Fibroblast of pulmonary artery (primary cell): ENCODE measurements at places on chromosomes 12 and 14.

DNA sequence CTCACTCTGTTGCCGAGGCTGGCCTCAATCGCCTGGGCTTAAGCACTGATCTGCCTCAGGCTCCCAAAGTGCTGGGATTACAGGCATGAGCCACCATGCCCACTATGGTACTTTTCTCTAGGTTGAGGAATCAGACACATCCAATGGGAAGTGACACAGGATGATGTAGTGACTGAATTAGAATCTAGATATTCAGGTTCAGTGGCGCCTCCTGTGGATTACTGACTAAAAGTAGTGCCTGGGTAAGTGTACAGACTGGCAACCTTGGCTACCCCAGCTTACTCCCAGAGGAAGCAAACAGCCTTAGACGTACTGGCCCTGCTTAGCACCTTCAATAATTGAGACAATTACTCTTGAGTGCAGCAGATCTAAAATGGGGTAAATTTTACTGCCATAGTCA, 22.8 kb downstream of the GALNT8 start:
- no peak for DNase-seq

GRCh38 chr14:74368026-74368425, 19.8 kb downstream of the VRTN start:
- DNase-seq = no peak

DNA sequence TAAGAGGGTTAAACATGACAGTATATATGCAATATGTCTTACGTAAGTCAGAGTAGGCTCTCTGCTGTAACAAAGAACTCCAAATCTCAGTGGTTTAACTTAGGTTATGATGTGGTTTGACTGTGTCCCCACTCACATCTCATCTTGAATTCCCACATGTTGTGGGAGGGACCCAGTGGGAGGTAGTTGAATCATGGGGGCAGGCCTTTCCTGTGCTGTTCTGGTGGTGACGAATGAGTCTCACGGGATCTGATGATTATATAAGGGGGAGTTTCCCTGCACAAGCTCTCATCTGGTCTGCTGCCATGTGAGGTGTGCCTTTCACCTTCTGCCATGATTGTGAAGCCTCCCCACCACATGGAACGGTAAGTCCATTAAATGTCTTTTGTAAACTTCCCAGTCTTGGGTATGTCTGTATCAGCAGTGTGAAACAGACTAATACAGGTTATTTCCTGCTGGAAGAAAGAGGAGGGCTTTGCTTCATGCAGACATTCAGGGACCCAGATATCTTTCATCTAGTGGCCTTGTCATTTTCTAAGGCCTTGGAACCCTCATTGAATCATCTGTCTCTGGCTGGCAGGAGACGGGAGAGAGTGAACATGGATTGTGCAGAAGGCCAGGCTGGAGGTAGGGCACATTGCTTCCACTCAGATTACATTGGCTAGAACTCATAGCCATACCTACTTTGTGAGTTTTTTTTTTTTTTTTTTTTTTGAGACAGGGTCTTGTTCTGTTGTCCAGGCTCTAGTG, 96.1 kb downstream of the CRADD start:
- DNase-seq = peak; percentile 79

- no peak for DNase-seq
Measured at GRCh38 chr14:58824106-58824505, 186.3 kb downstream of the DACT1 start.

- peak; percentile 11 for DNase-seq
Measured at GRCh38 chr14:88426271-88426670, 40.8 kb downstream of the SPATA7 start.

- no peak for DNase-seq
Measured at GRCh38 chr12:123022846-123023245, 42.4 kb downstream of the ARL6IP4 start.

GRCh38 chr12:110498984-110499706, 2.8 kb downstream of the VPS29 start:
- peak; percentile 47 for DNase-seq

- DNase-seq = no peak
Measured at GRCh38 chr14:50375760-50376159, 20.9 kb downstream of the CDKL1 start.

- DNase-seq = no peak
Measured at GRCh38 chr12:91663310-91663709, 480.7 kb upstream of the DCN start.

- no peak for DNase-seq
Measured at GRCh38 chr14:36521598-36522345, 1.7 kb upstream of the NKX2-1 start.

DNA sequence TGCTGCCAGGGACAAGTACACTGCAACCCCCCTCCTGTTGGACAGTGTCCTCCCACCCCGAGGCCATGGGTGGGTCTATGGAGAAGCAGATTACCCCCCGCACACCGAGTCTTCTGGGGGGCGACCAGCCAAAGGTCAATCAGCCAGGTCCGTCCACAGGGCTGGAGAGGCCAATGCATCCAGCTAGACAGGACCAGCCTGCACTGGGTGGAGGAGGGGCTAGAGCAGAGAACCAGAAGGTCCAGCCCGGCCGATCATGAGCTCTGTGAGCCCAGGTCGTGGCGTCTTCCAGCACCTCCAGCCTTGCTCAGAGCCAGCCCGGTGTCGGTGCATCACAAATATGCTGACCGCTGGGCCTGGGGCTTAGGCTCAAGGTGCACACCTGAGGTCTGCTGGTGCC, 8.2 kb upstream of the ADSS1 start:
- DNase-seq = no peak

DNA sequence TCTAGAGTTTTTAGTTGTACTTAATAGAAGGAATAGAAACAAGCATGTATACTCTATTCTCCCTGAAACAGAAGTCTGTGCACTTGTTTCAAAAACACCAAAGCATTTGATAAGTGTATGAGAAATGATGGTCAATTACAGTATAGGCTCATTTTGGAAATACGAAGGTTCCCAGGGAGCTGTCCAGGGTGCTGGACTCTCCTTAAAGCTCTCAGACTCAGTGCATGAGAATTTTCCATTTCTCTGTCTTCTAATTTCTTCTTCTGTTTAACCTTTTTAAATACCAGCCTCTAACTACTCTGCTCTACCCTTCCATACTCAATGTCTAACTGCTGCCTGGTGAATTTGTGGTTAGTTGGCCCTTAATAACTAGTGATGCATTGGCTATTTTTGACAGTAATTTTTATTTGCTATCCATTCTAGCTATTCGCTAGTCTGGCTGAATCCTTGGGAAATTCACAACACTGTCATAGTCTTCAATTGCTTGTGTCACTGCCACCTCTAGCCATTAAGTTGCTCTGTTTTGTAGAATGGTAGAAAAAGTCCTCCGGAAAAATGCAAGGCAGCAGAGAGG, 229.2 kb downstream of the NRXN3 start:
- peak; percentile 10 for DNase-seq

DNA sequence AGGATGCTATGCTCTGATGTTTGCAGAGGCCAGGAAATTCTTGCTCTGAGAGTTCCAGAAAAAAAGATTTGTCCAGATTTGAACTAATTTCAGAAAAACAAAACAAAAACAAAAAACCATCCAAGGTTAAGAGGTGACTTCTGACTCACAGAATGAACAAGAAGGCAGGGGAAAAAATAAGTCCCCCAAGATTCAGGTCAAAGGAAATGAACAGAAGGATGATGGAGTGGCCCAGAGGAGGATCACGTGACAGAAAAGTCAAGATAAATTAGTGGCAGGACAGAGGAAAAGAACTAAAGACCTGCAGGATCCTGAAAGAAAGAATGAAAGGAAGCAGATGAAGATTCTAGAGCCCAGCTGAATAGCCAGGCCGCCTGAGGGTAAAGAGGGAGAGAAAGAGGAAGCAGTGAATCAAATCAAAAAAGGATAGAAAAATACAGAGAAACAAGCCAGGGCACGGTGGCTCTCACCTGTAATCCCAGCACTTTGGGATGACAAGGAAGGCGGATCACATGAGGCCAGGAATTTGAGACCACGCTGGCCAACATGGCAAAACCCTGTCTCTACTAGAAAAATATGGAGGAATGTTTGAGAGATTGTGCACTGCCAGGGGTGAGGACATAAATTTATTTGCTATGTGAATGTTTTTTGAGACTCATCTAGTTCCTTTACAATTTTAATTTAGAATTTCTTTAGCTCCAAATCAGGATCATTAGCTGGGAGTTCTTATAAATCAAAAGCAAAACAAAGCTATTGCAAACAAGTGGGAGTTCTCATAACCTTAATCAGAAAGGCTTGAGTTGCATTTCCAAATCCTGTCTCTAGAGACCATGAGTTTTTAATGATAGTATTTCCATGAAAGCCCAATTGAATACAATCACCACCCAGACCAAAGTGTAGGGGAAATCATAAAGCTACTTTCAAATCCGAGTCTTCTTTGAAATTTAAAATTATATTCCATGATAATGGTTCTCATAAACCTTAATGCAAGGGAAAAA, 217.1 kb upstream of the PLEKHG7 start:
- DNase-seq = peak; percentile 17

DNA sequence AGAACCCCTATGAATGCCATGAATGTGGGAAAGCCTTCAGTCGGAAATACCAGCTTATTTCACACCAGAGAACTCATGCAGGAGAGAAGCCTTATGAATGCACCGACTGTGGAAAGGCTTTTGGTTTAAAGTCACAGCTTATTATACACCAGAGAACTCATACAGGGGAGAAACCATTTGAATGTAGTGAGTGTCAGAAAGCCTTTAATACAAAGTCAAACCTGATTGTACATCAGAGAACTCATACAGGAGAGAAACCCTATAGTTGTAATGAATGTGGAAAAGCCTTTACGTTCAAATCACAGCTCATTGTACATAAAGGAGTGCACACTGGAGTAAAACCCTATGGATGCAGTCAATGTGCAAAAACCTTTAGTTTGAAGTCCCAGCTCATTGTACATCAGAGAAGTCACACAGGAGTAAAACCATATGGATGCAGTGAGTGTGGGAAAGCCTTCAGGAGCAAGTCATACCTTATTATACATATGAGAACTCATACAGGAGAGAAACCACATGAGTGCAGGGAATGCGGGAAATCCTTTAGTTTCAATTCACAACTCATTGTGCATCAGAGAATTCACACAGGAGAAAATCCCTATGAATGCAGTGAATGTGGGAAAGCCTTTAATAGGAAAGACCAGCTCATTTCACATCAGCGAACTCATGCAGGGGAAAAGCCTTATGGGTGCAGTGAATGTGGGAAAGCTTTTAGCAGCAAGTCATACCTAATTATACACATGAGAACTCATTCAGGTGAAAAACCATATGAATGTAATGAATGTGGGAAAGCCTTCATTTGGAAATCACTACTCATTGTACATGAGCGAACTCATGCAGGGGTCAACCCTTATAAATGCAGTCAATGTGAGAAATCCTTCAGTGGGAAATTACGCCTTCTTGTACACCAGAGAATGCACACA, 22.3 kb downstream of the ZNF268 start:
- DNase-seq = peak; percentile 31

- no peak for DNase-seq
Measured at GRCh38 chr12:29752121-29752520, 31.6 kb downstream of the TMTC1 start.

DNA sequence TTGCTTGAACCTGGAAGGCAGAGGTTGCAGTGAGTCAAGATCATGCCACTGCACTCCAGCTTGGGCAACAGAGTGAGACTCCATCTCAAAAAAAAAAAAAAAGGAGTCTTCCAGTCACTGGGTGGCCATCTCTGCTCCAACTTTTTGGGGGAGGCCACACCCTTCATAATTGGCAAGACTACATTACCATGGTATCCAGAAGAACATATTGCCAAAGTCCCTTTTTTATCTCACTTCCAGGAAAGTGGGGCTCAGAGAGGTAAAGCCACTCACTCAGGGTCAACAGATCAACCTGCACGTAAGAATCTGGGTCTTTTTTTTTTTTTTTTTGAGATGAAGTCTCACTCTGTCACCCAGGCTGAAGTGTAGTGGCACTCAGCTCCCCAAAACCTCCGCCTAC, 5.0 kb upstream of the CD63 start:
- DNase-seq = no peak

- peak; percentile 86 for DNase-seq
Measured at GRCh38 chr12:3216726-3217682, 139.8 kb downstream of the TSPAN9 start.

DNA sequence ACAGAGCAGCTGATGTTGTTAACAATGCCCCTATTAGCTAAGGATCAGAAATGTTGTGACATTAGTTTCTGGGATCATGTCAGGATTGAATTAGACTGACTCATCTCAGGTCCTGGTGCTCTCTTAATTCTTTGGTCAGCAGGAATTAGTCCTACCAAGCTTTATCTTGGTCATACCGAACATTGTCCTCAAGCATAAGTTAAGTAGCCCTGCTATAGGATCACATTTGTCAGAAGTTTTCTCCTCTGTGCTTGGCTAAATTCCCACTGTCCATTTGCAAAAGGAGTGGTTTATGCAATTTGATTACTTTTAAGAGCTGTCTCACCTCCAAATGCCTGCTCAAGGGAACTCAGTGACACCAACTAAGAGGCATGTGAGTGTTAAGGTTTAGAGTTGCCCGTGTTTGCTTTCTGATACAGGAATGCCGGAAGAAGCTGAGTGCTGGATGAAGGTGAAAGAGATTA, 48.4 kb upstream of the IFNG-AS1 start:
- peak; percentile 41 for DNase-seq

GRCh38 chr12:51863933-51864832, 15.7 kb upstream of the FIGNL2 start:
- no peak for DNase-seq

DNA sequence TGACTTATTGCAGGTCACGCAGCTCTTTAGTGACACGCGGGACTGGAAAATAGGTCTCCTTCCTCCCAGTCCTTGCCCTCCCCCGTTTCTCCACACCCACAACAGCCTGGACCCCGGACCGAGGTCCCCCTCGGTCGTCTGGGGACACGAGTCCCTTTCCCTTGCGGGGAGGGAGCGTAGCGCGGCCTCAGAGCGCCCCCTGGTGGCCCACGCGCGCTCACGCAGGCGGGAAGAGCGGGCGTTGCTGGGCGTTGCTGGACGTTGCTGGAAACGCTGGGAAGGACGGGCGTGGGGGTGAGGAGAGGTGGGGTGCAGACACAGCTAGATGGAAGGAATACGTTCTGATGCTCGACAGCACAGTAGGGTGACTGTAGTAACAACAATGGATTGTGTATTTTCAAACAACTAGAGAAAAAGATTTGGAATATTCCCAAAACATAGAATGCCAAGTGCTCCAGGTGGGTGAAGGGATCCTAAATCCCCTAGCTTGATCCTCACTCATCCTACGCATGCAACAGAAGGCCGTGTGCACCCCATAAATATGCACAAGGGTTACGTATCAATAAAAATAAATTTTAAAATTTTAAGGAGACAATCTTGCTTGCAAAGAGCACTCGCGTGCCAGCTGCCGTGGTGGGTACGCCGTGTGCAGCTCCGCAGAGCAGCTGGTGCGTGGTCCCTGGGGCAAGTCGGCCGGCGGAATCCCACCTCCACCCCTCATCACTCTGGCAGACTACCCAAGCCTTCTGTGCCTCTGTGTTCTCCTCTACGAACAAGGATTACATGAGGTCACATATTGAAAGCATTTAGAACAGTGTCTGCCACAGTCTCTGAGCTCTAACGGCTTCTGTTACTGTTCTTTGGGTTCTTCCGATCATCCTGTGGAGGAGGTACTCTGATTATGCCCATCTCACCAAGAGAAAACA, 87.4 kb downstream of the B4GALNT3 start:
- DNase-seq = peak; percentile 59

GRCh38 chr12:92641291-92641690, 61.5 kb upstream of the PLEKHG7 start:
- DNase-seq = no peak
